ENCODE measurements at places on chromosomes 16 and 17. TPM values are rescaled to one million over a fixed set of nuclear protein-coding genes. Genes with fewer than 3 reads are reported as not detected.

The FBXO39 gene
- polyA plus RNA-seq = 3.1 TPM

The DNAAF1 gene
- polyA plus RNA-seq = 0.01 TPM

The ERN1 gene
- 9.1 TPM for polyA plus RNA-seq

The DOC2B gene
- polyA plus RNA-seq = 0.22 TPM

The PIK3R5 gene
- not detected for polyA plus RNA-seq

The KRT24 gene
- polyA plus RNA-seq = not detected

The USP36 gene
- 29.8 TPM for polyA plus RNA-seq

The GSDMA gene
- not detected for polyA plus RNA-seq

The RNF222 gene
- not detected for polyA plus RNA-seq

The AIPL1 gene
- polyA plus RNA-seq = not detected
